KBM-7 (cell line): ENCODE measurements at places on chromosomes 5 and 9.
A peak's percentile ranks its signal among the peaks of the same experiment; 100 is the strongest.

- DNase-seq = no peak
Observed at GRCh38 chr9:114864471-114864870, 58.6 kb upstream of the TNFSF15 start.

DNA sequence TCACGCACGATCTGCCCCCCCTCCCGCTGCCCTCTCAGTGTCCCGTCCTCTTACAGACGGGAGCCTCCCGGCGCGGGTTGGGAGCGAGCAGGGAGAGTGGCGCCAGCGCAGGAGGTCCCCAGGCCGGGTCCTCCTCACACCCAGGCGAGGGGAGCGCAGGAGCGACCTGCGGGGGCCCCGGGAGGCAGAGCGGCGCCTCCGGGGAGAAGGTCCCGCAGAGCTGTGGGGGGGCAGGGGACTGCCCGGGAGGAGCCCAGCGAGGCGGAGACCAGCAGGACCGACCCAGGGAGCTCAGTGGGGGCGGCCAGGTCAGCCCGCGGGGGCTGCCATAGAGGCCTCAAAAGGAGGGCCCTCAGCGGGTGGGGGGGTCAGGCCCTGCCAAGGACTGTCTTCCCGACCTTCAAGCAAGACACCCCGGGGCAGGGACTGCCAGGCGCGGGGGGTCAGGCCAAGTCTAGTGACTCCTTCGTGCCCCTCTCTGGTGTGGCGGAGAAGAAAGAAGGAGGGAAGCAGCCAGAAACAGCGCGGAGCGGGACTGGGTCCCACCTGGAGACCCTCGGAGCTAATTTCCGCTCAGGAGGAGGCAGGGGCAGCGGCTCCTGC is 123.3 kb upstream of the ERCC6L2 start:
- no peak for DNase-seq

GRCh38 chr9:116115761-116116353 is 37.7 kb upstream of the PAPPA start:
- DNase-seq = no peak

DNA sequence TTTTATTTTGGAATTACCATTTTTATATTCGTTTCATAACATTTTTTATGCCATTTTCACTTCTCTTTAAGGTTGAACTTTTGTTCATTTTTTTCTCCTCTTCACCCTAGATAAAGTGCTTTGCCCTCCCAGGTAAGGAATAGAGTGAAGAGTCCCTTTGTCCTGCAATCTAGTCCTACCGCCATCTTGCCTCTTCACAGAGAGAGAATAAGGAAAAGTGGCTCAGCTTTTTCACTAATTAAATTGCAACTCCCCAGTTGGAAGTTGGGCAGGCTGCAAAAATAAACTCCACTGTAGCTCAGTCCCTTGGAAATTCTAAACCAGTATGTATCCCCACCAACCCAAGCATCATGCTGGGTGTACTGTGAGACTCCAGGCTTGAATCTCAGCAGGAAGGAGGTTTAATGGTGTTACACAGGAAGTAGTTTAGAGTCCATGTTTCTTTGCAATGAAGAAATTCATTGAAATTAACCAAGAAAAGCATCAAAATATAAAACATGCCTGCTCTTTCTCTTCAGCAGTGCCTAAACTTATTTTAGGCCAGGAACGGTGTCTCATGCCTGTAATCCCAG is 60.3 kb upstream of the PCSK1 start:
- DNase-seq = no peak

DNA sequence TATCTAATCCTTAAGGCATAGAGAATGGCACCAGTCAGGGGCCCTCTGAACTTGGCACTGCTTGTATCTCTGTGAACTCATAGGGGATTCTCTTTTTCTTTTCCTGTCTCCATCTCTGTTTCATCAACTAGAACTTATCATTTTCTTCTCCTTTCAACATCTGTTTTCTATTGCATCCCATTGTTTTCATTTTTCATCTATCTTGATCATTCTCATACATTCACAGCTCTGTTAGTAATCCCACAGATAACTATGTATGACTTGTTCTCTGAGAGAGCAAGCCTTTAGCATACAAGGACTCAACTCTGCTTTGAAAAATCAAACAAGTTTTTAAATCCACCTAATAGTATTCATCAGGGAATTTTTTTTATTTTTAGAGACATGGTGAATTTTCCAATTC is 264.3 kb downstream of the ARRDC3 start:
- DNase-seq = no peak

DNA sequence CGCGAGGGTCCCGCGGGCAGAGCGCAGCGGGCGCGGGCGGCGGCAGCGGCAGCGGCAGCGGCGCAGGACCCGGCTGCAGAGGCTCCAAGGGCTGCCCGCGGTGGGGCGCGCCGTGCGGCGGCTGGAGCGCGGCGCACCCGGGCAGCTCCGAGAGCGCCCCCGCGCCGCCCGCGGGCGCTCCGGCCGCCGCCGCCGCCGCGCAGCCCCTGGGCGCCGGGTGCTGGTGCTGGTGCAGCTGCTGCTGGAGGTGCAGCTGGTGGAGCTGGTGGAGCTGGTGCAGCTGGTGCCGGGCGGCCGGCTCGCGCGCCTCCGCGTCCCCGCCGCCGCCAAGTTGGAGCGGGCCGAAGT is 644 bp downstream of the IER5L start:
- no peak for DNase-seq

DNA sequence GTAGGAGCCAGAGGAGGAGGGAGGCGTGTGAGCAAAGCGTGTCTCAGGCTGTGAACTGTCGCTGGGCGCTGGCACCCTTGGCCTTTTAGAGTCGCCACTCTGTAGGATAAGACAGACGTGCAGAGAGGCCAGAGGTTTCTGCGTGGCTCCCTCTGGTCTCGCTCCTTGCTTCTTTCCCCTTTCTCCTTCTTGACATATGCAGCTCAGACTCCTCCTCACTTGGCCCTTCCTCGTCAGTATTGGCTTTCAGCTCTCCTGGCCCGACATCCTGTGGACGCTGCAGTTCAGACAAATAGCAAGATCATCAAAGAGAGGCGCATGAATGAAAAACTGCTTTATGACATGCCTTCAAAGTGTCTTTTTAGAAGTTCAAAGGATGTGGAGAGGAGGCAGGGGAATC is 116.8 kb upstream of the SPRY4 start:
- no peak for DNase-seq

- no peak for DNase-seq
Observed at GRCh38 chr5:97127727-97128126, 14.7 kb downstream of the LIX1 start.

GRCh38 chr5:71907608-71908145 is 188.6 kb downstream of the CARTPT start:
- DNase-seq = peak; percentile 7

- DNase-seq = no peak
Observed at GRCh38 chr5:158935215-158935614, 164.5 kb downstream of the EBF1 start.

DNA sequence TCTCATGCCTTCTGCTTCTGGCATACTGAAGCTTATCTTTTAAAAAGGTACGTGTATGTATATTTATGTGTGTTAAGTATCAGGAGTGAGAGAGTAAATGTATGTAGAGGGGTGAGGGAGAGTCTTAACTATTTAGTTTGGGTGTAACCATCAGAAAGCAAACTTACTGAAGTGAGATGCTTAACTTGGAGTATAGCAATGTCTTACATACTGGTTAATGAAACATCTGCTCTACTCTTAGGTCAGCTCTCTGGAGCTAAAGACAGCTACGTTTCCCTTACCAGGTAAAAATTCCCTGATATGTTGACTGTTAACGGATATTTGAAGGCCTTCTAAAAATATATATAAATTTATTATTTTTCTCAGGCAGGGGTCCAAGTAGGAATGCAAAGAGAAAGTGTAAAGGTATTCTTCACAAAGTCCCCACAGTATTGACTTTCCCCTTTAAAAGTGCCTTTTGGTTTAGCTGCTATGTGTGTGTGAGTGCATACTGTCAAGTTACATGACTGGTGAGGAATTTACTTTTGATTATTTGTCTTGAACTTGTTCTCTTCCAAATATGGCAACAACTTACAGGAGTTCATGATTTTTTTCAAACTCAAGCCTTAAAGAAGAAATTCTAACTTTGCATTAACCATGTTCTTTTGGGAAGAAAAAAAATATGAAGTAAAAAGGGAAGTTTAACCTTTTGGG is 12.3 kb upstream of the C5orf24 start:
- no peak for DNase-seq

GRCh38 chr9:129164246-129164930 is 13.7 kb downstream of the IER5L start:
- no peak for DNase-seq

- peak; percentile 58 for DNase-seq
Observed at GRCh38 chr5:135223891-135224625, 175.0 kb downstream of the MACROH2A1 start.
